ENCODE measurements at places on chromosomes 16 and 17.

DNA sequence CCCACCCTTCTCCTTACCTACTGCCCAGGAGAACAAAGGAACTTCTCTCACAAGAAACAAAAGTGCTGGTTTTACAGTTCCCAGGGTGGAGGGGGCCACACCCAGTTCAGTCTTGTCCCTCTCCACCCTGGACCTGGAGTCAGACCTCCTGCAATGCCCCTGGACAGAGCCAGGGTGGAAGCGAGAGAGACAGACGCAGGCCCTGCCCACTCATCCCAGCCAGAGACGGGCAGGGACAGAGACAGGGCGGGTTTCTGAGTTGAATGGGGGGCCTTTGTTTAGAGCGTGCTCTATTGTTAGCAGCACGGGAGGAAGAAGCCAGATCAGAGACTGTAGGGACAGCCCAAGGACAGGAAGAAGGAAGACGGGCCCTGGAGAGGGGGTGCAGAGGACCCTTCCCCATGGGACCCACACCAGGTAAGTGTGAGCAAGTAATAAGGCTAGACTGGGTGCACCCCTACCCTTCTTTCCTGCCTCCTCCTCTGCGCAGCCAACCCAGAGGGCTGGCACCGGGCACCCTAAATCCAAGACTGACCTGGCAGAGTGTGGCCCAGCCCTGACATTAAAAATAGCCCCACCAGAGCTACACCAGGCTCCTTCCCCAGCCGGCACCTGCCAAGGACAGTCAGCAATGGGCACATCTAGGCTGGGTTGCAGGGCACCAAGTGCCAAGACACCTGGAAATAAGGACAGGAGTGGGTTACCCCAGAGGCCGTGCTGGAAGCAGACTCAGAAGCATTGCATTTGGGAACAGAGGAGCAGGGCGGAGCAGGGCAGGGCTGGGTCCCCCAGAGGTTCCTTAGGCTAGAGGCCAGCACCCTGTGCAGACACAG, 10.9 kb downstream of the JUP start:
- peak; percentile 30 for DNase-seq

GRCh38 chr16:89006036-89006752, 29.2 kb upstream of the CBFA2T3 start:
- DNase-seq: no peak

DNA sequence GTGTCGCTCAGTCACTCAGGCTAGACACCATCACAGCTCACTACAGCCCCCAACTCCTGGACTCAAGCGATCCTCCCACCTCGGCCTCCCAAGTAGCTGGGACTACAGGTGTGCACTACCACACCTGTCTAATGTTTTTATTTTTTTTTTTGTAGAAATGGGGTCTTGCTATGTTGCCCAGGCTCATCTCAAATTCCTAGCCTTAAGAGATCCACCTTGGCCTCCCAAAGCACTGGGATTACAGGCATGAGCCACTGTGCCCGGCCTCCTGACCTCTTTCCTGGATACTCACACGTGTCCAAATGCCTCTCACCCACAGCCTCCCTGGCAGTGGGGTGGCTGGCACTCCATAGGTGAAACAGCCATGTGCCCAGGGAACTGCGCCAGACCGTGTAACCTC, 17.5 kb downstream of the CAMKK1 start:
- DNase-seq: no peak

GRCh38 chr17:45334231-45334630, 17.4 kb upstream of the MAP3K14 start:
- DNase-seq: no peak

DNA sequence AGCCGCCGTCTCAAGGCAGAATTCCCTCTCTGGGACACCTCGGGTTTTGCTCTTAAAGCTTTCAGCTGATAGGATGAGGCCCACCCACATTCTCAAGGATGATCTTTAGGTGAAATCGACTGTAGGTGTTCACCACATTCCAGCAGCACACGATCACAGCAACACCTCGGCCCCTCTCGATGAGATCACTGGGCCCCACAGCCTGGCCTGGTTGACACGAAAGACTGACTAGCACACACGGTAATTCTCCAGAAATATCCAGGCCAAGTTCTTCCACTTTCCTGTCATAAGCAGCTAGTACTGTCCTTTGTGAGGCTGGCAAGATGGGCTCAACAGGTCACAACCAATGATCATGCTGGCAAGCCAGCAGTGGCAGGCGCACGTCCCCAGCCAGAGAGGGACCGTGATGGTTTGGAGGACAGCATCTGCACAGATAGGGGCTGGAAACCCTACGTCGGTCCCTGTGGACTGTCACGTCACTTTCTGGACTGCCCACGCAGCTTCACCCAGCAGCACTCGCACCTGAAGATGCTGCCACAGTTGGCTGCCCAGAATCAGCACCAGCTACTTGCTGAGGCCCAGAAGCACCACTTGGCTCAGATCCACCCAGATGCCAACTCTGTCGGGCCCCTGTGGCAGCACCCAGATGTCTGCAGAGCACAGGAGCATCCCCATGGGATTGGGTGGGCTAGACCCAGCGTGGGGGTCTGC, 17.4 kb downstream of the TMC6 start:
- no peak for DNase-seq

DNA sequence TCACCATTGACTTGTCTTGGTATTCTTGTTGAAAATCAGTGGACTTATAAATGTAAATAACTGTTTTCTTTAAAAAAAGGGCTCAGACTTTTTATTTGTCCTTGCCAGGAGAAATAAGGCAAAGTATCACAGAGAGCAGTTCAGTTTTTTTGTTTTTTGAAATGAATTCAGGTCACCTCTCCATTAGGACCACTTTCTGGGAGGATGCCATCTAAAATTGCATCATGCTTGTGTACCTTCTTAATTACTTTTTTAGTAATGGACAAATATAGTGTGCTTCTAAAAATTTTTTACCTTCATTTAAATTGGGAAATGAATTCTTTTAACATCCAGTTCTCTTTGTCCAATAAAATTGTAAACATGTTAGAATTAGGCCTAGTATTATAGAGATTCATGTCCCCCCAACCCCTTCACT, 210.0 kb downstream of the BCAS3 start:
- no peak for DNase-seq

GRCh38 chr16:55338646-55339045, 14.6 kb downstream of the IRX6 start:
- DNase-seq: no peak

GRCh38 chr17:43176119-43176570, 5.1 kb downstream of the NBR1 start:
- DNase-seq: no peak
